ENCODE measurements at places on chromosomes 6 and 20. TPM values are rescaled to one million over a fixed set of nuclear protein-coding genes. Genes with fewer than 3 reads are reported as not detected.

DNA sequence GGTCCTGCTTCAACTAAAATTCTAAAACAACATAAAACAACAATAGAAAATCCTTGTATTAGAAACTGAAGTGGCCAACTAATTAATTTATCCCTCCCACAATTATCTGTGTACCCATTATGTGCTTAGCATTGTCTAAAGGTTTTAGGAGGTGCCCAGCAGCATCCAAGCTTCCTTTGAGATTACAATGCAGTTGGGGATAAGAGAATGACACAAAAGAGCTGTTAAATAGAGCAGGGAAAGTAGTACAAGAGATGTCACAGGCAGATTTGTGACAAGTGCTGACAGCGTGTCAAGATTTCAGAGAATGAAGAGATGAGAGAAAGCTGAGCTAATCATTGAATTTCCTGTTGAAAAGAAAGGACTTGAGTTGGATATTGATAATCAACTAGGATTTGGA, 204.8 kb downstream of the OTOR start:
- DNase-seq, result no peak

- no peak for DNase-seq
These were observed 65.2 kb upstream of the ADGRF4 start for GRCh38 chr6:47633141-47633540.

GRCh38 chr20:41177636-41178035, 40.3 kb downstream of the PLCG1 start:
- no peak for DNase-seq

DNA sequence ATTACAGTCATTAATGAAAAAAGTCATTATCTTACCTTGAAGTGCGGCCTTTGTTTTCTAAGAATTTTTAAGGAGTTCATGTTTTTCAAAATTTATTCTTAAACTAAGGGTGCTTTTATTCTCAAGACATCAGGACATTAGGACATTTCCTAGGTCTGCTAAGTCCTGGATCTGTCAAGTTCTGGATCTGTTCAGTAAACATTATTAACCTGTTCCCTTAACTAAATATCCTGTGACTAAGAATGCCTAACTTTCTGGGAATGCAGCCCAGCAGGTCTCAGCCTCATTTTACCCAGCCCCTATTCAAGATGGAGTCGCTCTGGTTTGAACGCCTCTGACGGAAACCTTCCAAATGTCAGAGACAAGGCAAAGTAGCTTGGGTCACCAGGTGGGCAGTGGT, 302.6 kb downstream of the SYNE1 start:
- DNase-seq, result no peak

DNA sequence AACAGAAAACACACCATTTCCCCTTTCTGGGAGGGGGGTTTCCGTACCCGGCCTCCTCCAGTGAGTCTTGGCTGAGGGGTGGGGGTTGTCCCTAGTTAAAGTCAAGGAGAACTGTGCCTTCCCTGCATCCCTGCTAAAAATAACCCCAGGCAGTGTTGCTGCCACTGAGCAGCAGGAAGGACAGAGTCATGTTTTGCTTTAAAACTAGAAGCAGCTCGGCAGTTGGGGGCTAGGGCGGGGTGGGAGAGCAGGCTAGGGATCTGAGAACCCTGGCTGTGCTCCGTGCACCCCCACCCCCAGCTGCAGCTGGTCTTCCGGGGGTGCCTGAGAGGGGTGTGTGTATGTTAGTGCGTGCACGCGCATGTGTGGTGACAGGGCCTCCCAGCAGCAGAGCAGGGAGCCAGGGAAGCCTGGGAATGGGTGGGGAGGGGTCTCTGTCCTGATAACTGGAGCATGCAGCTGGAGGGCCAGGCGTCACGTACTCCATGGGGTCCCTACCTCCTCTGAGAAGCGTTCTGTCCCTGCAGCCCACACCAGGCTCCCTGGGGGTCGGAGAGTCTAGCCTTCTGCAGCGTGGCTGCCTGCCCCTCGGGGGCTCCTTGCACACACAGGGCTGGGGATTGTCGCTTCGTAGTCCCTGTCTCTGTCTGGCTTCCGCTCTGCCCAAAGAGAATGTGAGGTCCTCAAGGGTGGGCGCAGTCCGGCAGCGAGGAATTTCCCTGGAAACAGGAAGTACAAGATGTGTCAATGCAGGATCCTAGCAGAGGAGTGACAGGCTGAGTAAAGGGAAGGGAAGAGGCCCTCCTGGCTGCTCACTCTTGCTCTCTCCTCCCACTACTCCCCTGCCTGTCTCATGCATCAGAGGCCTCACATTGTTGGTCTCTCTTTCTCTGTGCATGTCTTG, 16.8 kb upstream of the ARMC12 start:
- peak; percentile 58 for DNase-seq

The BTBD9 gene
- total RNA-seq, result 26.1 TPM

The NRSN1 gene
- 0.45 TPM for total RNA-seq

The PSMB1 gene
- 118 TPM for total RNA-seq

Measured in left colon (tissue), 2 donors.